ENCODE measurements at places on chromosomes 12 and 14.

- no peak for DNase-seq
Observed at GRCh38 chr14:41873686-41874317, 267.1 kb downstream of the LRFN5 start.

- DNase-seq = no peak
Observed at GRCh38 chr14:42802346-42802745, 1195.7 kb downstream of the LRFN5 start.

DNA sequence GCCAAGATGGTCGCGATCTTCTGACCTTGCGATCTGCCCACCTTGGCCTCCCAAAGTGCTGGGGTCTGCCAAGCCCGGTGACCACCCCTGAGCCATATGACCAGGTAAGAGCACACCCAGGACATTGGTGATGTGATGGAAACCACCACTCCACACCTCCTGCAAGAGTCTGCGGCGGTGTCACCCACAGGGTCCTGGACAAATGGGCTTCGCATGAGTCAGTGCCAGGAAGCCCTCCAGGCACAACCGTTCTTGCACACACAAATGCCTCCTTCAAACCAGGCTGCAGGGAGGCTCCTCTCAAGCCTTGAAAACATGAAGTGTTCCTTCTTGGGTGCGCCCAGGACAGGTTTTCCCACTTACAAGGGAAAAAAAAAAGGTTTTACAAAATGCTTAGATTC is 16.6 kb downstream of the PITPNM2 start:
- DNase-seq = no peak

GRCh38 chr12:10241290-10241689 is 28.6 kb downstream of the GABARAPL1 start:
- no peak for DNase-seq

GRCh38 chr12:80494836-80495235 is 50.8 kb downstream of the PTPRQ start:
- DNase-seq = no peak

GRCh38 chr12:85807730-85808129 is 28.5 kb downstream of the RASSF9 start:
- no peak for DNase-seq

GRCh38 chr12:45186762-45187161 is 29.1 kb upstream of the ANO6 start:
- no peak for DNase-seq

DNA sequence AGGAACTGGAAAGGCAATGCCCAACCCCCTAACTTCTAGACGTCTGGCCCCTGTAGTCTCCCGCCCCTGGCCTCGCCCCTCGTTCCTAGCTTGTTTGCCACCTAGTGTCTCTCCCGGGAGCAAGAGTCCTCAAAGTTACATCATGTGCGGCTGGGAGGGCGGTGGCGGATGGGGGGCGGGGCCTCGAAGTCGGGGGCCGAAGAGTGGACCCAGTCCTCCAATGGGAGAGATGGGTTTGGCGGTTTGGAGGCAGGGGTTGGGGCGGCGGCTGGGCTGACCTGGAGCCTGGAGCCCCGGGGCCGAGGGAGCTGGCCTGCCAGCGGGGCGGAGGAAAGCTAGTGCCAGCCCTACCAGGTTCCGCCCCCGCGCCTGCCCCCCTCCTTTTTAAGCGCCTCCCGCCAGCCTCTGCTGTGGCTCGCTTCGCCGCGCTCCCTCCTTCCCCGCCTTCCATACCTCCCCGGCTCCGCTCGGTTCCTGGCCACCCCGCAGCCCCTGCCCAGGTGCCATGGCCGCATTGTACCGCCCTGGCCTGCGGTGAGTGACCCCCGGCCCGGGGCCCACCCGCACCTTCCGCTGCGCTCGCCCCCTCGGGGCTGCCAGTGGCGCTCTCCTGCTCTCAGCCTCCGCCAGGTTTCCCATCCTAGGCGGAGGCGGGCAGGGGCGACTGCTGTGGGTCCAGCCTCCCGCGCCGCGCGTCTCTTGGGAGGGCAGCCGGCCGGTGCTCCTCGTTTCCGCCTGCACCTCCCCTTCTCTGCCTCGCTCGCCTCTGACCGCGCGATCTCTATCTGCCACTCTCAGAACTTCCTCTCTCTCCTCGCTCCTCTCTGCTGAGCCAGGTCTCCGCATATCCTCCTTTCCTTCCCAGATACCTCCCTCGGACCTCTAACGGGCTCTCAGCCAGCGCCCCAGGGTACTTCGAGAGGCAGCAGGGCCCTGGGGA is at the start of gene PCK2:
Gene PCK2 (plus strand): TSS at position 411 of the 940 bp plus-strand sequence. CDS start 95 bp downstream, at position 506.
- DNase-seq = no peak

DNA sequence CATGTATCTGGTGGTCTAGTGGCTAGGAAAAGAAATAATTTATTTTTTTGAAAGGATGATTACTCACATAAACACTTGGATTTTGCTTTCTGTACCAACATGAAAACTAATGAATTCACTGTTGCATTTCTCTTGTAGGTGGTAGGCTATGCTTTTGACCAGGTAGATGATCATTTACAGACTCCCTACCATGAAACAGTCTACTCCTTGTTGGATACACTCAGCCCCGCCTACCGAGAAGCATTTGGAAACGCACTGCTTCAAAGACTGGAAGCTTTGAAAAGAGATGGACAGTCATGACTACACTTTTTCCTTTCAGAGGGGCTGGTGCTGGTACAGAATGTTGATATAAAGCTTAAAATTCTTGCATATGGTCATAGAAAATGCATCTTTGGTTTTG is 6.5 kb upstream of the AK7 start:
- DNase-seq = no peak

GRCh38 chr12:77122236-77122635 is 56.9 kb upstream of the E2F7 start:
- no peak for DNase-seq

DNA sequence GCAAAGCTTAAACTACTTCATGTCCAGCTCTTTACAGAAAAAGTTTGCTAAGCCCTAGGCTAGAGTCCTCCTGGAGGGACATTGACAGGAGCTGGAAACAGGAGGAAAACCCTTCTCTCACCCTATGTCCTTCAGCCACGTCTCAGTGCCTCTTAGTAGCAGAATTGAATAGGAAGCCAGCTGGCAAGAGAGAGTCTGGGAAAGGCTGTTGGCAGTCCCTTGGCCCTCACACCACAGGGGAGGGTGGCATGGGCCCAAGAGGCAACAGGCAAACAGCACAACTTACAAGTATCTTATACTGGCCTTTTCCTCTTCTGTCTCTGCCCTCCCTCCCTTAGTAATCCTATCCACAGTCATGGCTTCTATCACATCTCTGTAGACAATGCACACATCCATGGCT is 27.7 kb upstream of the DHRS2 start:
- no peak for DNase-seq

DNA sequence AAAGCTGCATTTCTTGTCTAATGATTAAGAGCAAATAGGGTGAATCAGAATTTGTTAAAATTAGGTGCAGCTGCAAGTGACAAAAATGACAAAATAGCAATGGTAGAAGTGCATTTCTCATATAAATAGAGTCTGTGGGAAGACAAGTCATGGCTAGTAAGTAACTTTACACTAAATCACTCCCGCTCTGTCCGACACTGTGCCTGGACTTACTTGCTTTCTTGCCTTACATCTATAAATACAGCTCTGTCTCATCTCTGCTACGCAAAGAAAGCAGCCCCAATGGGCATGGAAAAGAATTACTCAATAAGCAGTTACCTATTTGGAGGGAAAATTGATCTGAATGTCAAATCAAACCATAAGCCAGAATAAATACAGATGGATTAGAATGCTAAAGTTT is 245.4 kb upstream of the KRR1 start:
- no peak for DNase-seq

GRCh38 chr14:60655898-60656685 is 6.8 kb upstream of the SIX1 start:
- DNase-seq = no peak

GRCh38 chr12:3596703-3597415 is 105.9 kb downstream of the PRMT8 start:
- no peak for DNase-seq

GRCh38 chr12:29781705-29782266 is 2.0 kb downstream of the TMTC1 start:
- DNase-seq = no peak

GRCh38 chr12:2805143-2805520 is 7.3 kb upstream of the ITFG2 start:
- DNase-seq = no peak

GRCh38 chr14:23523229-23524016 is 28.1 kb downstream of the ZFHX2 start:
- DNase-seq = no peak
